ENCODE measurements at places on chromosomes 4 and X.

GRCh38 chrX:120660637-120661036, 30.8 kb upstream of the C1GALT1C1 start:
- DNase-seq = no peak

GRCh38 chrX:101803451-101803850, 128.4 kb downstream of the ZMAT1 start:
- no peak for DNase-seq

- peak; percentile 0 for DNase-seq
Measured at GRCh38 chrX:111447298-111447697, 35.3 kb upstream of the DCX start.

GRCh38 chr4:111954550-111954949, 190.7 kb upstream of the FAM241A start:
- no peak for DNase-seq

- no peak for DNase-seq
Measured at GRCh38 chrX:63929608-63930007, 144.6 kb upstream of the ARHGEF9 start.

DNA sequence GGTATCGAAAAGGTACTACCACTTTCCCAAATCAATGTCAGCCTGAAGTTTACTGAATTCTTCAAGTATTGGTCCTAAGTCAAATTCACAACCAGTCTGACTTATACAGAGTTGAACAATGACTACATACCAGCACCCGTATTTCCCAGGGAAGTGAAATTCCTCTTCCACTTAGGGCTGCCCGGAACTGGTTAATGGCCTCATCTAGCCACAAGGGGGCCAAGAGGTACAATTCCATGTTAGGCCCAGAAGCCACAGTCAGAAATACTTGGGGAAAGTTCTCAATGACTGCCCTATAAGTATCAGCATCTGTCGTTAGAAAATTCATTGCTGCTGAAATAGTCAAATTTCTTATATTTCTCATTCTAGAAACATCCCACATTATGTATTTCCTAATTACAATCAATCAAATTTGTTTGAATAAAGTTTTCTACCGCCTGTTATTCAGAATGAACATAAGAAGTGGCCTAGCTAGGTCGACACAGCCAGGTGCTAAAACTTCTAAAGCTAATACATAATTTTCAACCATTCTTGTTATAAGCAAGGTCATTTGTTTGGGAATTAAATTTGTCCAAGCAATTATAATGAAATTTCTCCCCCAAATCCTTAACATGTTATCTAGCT, 5.6 kb upstream of the PCDH7 start:
- no peak for DNase-seq

GRCh38 chrX:17968367-17968766, 107.3 kb upstream of the RAI2 start:
- no peak for DNase-seq

DNA sequence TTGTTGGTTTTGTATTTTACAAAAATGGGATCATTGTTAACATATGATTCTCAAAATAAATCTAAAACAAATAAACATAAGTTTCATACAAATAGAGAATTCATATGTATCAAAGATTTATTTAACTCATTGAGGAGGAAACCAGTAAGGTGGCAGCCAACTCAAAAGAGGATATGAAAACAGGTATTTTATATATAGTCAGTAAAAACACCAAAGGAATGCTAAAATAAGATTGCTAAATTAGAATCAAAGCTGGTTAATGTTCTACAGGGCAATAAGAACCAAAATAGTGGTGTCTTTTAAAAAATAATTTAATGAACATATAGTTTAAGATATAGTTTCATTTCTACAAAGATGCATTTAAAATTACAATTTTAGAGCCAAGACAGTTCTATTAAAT, 23.1 kb downstream of the XKRX start:
- DNase-seq = no peak

DNA sequence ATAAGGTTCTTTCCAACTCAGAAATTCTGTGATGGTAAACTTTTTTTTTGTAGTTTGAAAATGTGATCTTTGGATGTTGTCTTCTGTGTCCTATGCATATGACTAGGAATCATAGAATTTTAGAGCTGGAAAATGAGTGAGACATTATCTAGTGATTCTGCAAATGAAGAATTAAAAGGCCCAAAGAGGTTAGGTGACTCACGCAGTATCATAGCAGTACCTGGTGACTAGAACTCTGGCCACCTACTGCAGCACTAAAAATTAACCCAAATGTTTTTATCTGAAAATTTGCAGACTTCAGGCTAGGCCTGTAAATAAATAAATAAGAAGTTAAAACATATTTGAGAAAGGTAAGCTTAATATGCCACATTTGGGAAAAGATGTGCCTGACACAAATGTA, 52.8 kb downstream of the NFKB1 start:
- no peak for DNase-seq

DNA sequence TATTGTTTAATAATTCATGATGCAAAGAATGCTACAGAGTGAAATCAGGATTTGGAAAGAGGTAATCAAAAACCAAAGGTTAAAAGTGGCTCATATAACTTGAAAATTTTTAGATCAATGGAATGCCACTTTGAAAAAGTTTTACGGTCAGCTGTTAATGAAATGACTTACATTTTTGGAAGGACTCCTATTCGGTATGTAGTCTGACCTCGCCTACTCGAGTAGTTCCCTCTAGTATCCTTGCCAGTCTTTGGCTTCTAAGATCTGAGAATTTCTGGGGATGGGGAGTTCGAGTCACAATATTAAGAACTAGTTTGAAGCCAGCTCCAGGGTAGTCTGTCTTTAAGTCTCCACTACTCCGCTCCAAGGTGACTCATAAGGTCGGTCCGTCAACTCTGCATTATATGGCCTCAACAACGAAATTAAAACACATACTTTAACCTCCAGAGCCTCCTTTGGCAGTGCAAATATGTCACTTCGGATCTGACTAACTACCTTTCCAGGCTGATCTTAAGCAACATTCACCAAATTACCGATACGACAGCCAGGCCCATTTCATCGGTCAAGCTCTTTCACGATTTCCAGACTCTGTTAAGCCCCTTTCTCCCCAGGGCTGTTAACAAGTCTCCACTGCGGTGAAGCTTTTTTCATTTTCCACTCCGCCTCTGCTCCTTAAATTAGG, 733 bp upstream of the NAA15 start:
- no peak for DNase-seq

DNA sequence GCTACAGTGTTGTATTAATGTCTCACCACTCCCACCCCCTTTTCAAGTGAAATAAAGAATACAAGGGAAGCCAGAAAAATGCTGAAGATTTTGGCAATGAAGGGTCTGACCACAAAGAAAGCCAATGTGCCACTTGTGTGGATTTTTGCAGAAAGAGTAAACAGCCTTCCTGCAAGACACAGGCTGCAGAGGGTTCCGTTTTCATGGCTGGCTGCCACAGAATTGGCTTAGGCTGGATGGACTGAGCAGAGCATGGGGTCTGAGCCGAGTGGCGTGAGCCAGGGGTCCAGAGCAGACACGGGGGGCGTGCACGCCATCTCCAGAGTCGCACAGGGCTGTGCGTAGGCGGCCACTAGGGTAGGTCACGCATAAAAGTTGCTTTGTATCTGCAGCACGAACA, 69.2 kb downstream of the MTNR1A start:
- DNase-seq = no peak

- DNase-seq = no peak
Measured at GRCh38 chr4:130074096-130074495, 978.1 kb downstream of the C4orf33 start.

All from activated T-cell treated with anti-CD3 and anti-CD28 coated beads for 48 hours (primary cell).